Inflammatory macrophage treated with lipopolysaccharide for 4 hours (primary cell): ENCODE measurements at places on chromosomes 3 and 15.
A peak's percentile ranks its signal among the peaks of the same experiment; 100 is the strongest.

GRCh38 chr15:70111203-70112073, 13.7 kb upstream of the TLE3 start:
- no peak for DNase-seq

DNA sequence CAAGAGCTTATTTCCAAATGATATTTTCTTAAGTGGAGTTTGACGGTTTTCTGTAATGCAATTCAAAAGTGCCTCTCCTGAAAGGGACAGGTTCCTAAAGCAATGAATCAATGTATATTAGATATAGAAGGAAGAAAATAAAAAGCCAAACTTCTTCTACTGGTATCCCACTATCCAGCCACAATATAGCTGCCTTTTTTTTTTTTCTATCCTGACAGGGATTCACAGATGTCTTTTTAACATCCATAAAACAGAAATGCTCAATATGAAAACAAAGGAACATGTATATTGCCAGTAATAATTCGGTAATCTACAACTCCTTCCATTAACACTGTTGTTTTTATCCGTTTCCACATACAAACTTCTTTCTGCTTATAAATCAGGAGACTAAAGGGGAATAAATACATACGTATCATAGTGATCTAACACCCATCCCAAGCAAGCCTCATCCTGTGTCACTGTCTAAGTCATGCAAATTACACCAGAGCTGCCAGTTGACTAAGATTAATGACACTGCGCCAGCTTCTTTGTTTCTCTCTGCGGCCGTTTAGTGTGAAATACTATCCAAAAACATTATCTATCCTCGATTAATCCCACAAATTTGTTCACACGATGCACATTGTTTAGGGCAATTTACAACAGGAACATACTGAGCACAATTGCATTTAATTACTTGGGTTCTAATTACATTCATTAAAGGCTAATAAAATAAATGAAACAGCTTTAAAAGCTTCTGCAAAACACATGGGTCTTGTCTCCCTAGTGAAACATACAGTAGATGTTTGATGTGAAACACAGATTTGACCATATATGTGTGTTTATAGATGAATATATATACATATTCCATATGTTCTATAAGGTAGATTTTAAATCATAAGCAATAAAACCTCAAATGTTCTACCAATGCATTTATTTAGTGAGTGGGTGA, 51.9 kb upstream of the CDIN1 start:
- no peak for DNase-seq

GRCh38 chr3:196737655-196738054, 2.0 kb upstream of the PAK2 start:
- no peak for DNase-seq

DNA sequence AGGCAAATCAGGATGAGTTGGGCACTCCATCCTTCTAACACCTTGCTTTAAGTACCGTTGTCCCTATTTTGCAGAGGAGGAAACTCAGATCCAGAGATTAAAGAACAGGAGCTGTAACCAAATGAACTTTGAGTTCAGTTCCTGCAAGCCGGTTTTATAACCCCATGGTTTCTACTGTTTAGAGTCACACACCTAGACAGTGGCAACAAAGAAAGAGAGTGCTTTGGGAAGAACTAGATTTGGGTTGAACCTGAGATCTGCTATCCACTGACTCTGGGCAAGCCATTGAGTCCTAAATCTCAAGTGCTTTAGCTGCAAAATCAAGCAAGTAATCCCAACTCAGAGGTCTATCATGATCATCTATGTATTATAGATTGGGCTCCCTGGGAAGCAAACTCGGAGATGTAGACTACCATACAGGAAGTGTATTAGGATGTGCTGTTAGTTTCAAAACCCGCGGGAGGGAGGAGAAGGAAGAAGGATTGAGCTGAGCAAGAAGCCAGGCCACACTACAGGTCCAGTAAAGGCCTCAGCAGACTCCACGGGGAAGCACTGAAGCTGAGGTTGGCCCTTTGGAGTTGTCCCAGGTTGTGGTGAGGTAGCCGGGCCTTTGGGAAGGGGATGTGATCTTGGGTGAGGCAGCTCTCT, 42.2 kb downstream of the SRGAP3 start:
- no peak for DNase-seq

DNA sequence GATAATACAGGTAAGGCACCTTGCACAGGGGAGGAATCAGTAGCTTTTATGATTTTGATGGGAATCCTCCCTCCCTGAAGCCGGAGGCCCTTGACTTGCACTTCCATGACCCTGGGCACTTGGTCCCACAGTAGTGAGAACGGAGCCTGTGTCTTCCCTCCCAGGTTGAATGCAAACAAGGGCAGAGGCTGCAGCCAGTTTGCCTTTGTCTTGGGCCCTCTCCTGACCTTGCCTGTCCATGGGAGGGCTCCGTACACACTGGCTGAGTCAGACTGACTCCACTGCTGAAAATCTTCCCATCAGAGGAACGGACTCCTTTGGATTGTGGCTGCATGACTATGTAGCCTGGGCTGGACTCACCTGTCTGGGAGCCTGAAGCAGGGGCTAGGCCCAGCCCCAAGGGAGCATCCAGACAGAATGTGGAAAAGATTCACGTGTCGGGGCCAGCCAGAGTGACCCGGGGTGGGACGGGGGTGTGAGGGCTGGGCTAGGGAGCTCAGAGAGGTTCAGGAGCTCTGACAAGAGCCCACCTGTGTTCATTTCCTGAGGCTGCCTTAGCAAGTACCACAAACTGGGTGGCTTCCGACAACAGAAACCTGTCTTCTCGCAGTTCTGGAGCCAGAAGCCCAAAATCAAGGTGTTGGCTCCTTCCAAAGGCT, 9.5 kb downstream of the TBC1D21 start:
- no peak for DNase-seq

DNA sequence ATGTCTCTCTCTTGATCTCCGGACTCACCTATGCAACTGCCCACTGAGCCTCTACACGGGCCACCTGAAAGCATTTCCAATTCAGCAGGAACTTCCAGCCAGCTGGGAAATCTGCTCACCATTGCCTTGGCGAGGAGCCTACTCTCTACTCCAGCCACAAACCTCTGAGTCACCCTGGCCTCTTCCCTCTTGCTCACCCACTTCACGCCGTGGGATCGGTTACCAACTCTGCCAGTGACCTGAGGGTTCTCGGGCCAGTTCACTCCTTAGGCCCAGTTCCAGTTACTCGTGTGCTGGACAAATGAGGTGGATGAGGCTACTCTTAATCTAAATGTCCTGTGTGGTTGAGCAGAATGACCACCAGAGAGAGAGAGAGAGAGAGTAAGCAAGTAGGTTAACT, 70.1 kb downstream of the CEMIP start:
- DNase-seq = peak; percentile 51

DNA sequence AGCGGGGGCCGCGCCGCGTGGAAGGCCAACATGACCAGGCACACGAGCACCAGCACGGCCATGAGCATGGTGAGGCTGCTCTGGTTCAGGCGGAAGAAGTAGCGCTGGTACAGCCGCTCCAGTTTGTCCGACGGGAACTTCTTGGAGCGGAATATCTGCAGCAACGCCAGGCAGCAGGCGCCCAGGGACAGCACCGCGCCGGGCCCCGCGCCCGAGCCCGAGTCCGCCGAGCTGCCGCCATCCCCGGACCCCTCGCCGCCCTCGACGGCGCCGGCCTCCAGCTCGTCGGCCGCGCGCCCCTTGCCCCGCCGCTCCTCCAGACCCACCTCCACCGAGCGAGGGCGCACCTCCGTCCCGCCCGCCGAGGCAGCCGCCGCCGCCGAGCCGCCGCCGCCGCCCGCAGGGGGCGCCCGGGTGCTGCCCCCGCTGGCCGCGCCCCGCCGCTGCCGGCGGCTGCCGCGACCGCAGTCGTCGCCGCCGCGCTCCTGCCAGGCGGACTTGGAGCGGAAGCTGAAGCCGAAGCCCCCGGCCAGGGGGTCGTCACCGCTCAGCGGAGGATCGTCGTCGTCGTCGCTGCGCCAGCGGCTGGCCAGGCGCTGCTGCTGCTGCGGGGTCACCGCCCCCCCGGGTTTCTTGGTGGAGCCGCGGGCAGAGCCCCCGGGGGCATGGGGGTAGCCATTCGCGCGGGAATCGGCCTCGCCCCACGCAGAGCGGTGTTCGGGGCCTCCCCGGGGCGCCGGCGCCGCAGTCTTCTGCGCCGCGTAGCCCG, 957 bp downstream of the ADCY5 start:
- DNase-seq = peak; percentile 36

DNA sequence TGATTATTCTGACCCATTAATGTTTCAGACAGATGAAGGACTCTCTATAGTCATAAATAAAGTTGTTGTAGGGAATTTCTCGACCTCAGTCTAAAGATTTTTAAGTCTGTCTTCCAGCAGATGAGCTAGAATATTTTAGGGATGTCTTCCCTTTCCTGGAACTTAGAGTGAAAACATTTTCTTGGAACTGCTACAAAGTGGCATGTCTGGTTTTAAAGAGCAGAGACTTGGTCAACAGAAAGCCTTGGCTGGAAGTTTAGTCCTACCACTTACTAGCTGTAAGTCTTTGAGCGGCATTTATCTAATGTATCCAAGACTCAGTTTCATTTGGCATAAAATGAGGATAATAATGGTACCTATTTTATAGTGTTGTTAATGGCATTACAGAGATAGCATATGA, 120.0 kb upstream of the TGFBR2 start:
- no peak for DNase-seq
